ENCODE measurements at places on chromosomes 13 and 19. TPM values are rescaled to one million over a fixed set of nuclear protein-coding genes. Genes with fewer than 3 reads are reported as not detected.

DNA sequence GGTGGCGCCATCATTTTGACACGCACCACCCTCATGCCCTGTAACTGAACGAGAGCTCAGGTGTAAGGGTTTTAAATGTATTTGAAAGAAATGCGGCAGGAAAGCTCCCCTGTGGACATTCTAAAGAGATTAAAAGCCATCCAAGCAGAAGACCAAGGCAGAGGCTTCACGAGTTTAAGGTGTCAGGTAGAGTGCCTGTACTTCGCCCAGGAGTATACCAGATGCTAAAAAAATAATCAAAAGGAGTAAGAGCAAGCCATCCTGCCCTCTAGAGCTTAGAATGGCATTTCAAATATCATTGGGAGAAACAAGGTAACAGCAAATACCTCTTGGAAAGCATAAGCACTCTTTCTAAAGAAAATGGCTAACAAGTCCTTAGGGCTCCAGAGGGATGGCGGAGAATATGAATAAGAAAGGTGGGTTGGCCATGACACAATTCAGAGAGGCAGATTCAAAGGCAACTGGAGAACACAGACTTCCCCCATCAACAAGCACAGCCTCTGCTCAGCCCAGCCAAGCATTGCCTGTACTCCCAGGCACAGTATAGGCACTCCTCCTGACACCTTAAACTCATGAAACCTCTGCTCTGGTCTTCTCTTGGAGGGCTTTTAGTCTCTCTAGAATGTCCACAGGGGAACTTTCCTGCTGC is 447.6 kb downstream of the SUCLA2 start:
- DNase-seq: no peak

GRCh38 chr19:17441241-17442021 is 7.0 kb downstream of the TMEM221 start:
- no peak for DNase-seq

C19orf85 gene
- polyA plus RNA-seq: not detected

ZNF540 gene
- polyA plus RNA-seq: 1.9 TPM

- DNase-seq: no peak
Observed at GRCh38 chr13:50511877-50512341, 331.6 kb downstream of the DLEU7 start.

- no peak for DNase-seq
Observed at GRCh38 chr19:19823916-19824315, 2.4 kb upstream of the ZNF506 start.

CPB2 gene
- polyA plus RNA-seq: 25.6 TPM

GRCh38 chr13:20077086-20077485 is 83.8 kb downstream of the GJA3 start:
- DNase-seq: no peak

DNA sequence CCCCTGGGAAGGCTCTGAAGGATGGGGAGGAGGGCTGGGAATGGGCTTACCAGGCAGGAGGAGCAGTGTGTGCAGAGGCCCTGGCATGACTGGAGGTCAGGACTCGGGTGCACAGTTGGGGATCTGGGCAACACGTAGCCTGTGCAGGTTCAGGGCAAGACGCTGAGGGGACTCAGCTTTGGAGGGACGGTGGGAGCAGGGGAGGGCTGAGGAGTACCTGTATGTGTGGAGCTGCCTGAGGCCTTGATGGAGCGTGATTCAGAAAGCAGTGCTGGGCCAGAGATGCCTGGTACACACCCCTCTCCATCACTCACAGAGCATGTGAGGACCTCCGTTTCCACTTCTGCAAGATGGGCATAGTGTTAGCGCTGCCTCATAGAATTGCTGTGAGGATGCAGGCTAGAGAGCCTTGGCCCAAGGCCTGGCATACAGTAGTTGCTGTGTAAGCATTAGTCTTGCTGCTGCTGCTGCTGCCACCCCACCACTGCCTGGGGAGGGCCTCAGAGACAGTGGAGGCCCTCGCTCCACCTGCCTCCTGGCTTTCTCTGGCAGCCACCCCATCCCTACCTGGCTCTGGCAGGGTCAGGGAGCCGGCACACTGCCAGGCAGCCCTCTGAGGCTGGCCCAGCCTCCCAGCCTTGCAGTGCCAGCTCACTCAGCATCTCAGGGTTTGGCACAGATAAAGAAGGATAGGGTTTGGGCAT is 2.4 kb downstream of the PAK4 start:
- DNase-seq: no peak

DNA sequence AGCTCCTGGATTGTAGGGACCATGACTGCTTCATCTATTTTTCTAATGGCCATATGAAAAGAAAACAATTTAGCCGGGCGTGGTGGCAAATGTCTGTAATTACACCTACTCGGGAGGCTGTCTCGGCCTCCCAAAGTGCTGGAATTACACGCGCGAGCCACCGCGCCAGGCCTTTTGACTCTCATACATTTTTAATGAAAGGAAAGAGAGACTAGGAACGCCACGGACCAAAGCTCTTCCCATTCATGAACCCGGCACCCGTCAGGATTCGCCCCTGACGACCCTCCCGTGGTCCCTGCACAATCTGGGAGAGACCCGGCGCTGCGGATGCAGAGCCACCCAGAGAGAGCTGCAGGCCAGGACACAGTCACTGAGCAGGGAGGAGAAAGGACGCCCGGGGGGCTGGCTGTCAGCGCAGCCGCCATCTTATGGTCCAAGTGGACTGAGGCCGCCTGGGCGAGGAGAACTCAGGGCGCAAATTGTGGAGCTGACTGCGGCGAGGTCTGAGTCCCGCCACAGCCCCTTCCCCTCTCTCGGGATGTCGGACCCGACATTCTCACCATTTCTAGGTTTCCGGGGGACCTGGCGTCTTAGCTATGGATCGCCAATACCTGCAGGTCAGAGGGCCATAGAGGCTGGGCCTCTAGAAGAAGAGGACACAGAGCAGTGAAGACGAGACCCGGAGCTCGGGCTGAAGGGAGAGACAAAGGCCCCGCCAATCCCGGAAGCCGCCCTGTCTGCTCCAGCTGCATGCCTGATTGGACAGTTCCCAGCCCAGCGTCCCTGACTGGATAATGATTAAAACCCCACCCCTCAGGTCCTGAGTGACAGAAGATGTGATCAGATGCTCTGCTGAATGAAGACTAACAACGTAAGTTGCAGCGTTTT is at the start of gene ZNF681:
ZNF681 (minus strand) TSS at position 705 of the 888 bp plus-strand sequence; CDS start at position 563, 142 bp downstream.
- DNase-seq: peak; percentile 94

GRCh38 chr13:93227280-93227877 is 772 bp downstream of the GPC6 start:
- DNase-seq: peak; percentile 69

Data from hepatocyte (in vitro differentiated cells).